ENCODE measurements at places on chromosomes 12 and 14.

- DNase-seq: no peak
Observed at GRCh38 chr12:19998411-19998810, 369.9 kb upstream of the PDE3A start.

- no peak for DNase-seq
Observed at GRCh38 chr12:54304187-54304810, 3.5 kb upstream of the NFE2 start.

- no peak for DNase-seq
Observed at GRCh38 chr12:121096199-121096798, 36.4 kb upstream of the P2RX7 start.

- no peak for DNase-seq
Observed at GRCh38 chr14:50344876-50345563, 32.9 kb downstream of the DMAC2L start.

Data from activated effector memory CD4-positive, alpha-beta T cell treated with anti-CD3 and anti-CD28 coated beads, Interleukin-2, amount 50 U/mL, for 16 hours (primary cell).